ENCODE measurements at places on chromosomes 5 and 9. TPM values are rescaled to one million over a fixed set of nuclear protein-coding genes. Genes with fewer than 3 reads are reported as not detected.

The KCNN2 gene
- total RNA-seq = not detected

The GNA14 gene
- total RNA-seq = not detected

The FOXD4 gene
- 0.37 TPM for total RNA-seq

The PAIP2 gene
- 113 TPM for total RNA-seq

The SELENOP gene
- total RNA-seq = 0.42 TPM

The CDK9 gene
- 47.9 TPM for total RNA-seq

The PHYHD1 gene
- total RNA-seq = not detected

The PROB1 gene
- 0.33 TPM for total RNA-seq

The LRRC70 gene
- 0.10 TPM for total RNA-seq

The UGT3A2 gene
- total RNA-seq = not detected

The CYSRT1 gene
- total RNA-seq = 3.5 TPM

The OSTF1 gene
- total RNA-seq = 14.4 TPM

The TEX48 gene
- total RNA-seq = not detected

The SERF1A gene
- total RNA-seq = 2.3 TPM

The PCDHGA12 gene
- not detected for total RNA-seq

The C5orf52 gene
- not detected for total RNA-seq

The HIGD2A gene
- total RNA-seq = 264 TPM

The SSNA1 gene
- total RNA-seq = 149 TPM

The CEL gene
- 0.58 TPM for total RNA-seq

The GHR gene
- total RNA-seq = not detected

The PCDHGB1 gene
- 2.1 TPM for total RNA-seq

The STPG3 gene
- total RNA-seq = not detected

The ASPN gene
- not detected for total RNA-seq

The MARVELD2 gene
- total RNA-seq = 2.1 TPM

The ELOVL7 gene
- total RNA-seq = 9.5 TPM
